NCI-H460 (cell line): ENCODE measurements at places on chromosomes 3 and 15. TPM values are rescaled to one million over a fixed set of nuclear protein-coding genes. Genes with fewer than 3 reads are reported as not detected.

Gene MESD
- 18.6 and 19.7 TPM in 2 replicates for total RNA-seq

DNA sequence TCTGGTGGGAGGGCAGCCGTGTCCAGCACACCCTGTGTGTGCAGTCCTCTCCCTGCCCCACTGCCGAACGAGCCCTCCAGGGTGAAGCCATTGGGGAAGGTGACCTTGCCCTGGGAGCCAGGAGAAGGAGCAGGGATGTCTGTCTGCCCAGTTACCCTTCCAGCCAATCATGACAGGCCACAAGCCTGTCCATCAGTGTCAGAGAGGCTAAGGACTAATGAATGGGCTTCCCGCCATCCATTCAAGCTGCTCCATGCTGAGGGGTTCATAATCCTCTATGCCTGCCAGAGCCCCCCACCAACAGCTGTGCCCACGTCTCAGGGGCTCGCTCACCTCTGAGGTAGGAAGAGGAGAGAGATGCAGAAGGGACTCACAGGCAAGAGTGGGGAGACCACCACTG lies 15.2 kb downstream of the ALS2CL start:
- no peak for DNase-seq

DNA sequence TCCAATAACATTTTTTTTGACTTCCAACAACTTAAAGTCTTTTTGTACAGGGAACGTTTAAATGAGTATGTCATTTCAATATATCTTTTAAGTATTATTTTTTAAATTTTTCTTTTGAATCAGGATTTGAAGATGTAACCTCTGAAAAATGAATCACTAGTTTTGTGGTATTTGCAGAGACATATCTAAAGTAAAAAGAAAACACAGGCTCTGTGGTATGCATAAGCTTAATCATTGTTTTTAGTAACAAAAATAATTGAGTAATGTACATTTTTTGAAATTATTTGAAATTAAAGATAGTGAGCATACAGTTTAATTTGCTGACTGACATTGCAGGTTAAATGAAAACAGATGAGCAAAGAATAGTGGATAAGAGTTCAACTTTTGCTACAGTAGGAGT lies 531.3 kb downstream of the ROBO1 start:
- no peak for DNase-seq

GRCh38 chr3:21729888-21730459 lies 21.0 kb downstream of the ZNF385D start:
- DNase-seq, result no peak

GRCh38 chr3:36403661-36404060 lies 23.4 kb downstream of the STAC start:
- DNase-seq, result no peak

GRCh38 chr15:61124195-61124594 lies 104.9 kb downstream of the RORA start:
- no peak for DNase-seq

DNA sequence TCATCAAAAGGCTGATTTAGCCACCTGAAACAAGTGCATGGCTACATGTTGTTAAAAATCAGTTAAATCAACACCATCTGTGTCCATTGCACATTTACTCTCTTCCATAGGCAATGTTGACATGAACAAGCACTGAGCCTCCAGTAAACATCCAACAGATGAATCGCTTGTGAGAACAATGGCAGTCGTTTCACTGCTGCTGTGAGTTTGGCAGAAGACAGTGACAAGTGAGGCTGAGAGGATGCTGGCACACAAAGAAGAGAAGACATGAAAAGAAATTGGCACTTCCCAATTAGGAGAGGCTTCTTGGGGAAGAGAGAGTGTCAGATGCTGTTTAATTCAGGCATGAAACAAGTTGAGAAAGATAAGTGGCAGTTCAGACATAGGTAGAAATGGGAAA lies 227.4 kb upstream of the STT3B start:
- DNase-seq, result no peak

DNA sequence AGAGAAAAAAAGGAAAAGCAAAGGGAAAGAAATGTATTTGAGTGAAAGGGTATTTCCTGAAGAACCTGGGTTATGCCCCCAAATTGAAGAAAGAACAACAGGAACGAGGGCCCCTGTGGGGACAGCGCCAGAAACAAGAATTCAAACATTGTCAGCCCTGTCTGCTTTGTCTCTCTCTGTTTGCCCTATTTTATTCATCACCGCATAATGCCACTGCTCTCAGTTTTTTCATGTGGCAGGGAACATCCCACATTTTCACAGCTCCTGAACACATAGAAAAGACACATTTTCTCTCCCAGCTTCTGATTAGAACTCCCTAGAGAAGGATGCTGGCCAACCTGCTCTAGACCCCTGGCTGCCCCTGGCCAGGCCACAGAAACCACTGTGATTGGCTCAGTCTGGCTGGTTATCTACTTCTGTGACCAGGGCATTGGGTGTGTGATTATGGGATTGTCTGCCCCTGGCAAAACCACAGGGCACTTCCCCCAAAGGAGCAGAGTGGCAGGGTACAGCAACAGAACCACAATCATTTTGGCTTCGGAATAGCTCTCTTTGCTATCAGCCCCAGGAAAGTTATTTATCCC lies 31.3 kb upstream of the CCDC54 start:
- DNase-seq, result no peak

DNA sequence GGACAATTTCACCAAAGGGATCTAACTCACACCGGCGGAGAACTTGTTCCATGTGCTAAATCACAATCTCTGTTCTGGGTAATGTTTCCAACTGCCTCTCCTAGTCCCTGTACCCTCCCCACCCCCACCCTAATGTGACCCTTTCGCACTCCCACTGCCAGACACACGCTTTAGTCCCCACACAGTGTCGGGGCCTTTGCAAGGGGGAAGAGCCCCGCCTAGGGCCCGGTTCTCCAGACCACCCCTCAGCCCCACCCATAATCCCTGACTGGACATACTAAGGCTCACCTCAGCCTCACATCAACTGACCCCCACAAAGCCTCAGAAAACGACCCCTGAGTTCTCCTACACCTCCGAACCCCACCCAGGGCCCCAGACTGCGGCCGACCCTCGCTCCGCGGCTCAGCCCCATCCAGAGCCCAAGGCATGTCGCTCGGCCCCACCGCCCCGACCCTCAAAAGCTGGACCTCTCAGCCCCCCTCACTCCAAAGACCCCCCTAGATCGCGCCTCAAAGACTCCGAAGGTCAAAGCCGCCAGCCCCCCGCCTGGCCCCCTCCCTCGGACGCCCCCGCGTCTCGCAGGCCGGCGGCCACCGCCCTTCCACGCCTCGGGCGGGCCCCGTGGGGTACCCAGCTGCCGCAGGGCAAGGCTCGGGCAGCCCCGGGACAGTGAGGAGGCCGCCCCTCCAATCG lies 72.0 kb upstream of the MAP4 start:
- DNase-seq, result no peak

DNA sequence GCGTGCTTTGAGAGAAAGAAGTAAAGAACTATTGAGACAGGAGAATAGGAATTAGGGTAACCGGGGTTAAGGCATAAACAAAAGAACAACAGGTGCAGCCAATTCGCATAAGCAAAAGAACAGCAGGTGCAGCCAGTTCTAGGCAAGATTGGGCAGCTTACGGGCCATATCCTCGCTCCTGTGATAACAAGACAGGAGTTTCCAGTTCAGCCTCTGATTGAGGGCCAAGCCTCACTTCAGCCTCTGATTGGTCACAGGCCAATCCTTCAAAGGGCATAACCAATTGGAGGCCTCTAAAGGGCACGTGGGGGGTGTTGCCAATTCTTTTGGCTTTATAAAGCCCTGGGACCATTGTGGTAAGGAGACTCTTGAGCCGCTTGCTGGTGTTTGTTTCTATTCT lies 143.5 kb downstream of the GADL1 start:
- no peak for DNase-seq

Gene SKOR1
- total RNA-seq, result 0.05 and 0.17 TPM in 2 replicates
